AG08396 (cell line): ENCODE measurements at places on chromosomes 3 and 15.

DNA sequence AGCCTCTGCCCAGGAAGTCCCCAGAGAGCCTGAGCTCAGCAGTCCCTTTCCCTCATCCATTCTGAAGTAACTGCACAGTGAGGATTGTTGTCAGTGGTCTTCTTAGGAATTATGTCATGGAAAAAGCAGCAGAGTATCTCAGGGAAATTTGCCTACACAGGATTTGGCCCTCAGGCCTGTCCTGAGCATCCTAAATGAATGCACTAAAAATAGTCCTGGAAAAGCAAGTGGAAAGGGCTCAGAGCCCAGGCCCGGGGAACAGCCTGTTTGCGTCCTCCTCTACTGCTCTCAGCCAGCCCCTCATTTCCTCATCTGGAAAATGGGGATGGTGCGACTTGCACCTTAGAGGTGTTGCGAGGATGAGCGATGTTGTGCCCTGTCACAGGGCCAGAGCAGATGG, 21.6 kb downstream of the LYSMD4 start:
- no peak for DNase-seq

DNA sequence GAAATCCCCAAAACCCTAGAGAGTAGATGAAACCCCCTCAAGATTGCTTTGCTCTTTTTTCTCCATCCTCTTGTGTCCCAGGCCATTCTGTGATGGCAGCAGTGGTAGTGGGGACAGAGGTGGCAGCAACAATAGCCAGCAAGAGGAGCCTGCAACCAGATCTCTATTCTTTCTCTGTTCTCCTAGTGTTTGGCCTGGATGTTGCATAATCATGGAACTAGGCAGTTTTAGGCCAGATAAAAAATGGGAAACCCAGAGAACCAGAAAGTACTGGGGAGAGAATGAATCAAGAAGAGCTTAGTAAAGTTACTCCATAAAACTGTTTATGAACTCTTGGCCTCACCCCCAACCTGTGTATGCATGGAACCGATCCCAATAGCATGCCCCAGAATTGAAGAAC, 52.3 kb downstream of the CTNNB1 start:
- DNase-seq: no peak

DNA sequence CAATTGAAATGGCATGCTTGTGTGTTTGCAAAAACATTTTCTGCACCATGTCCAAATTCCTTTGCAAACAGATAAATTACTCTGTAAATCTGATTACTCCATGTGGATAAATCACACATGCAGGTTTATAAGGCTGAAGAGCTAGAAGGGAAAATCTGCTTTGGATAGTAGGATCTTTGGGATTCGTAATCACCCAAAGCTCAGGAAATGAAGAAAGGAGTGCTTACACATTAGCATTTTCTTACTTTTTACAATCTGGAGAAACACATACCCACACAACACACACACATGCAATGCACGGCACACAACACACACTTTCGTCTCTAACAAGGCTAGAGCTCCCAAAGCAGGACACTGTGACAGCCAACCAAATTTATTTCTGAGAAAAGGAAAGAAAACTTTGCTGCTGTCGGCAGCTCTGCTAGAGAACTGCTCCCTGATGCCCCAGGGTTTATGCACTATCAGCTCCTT, 2.1 kb downstream of the LSAMP start:
- no peak for DNase-seq

GRCh38 chr3:13647298-13648059, 98.6 kb downstream of the FBLN2 start:
- peak; percentile 82 for DNase-seq

DNA sequence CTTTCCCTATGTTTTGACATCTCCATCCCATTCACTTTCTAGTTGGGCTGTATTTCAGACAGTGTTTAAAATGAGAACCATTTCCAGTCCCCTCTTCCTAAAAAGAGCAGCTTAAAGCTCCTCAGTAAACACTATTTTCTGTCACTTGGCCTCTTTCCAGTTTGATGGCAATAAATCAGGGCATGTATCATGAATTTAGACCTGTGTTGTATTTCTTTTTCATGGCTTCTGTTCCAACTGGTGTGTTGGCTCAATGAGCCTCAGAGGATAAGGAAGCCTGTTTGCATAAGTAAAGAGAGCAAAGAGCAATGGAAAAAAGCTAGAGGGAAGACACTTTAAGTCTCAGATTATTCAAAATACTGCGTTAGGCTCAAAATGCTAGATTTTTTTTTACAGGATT, 7.2 kb downstream of the CCDC80 start:
- DNase-seq: no peak

DNA sequence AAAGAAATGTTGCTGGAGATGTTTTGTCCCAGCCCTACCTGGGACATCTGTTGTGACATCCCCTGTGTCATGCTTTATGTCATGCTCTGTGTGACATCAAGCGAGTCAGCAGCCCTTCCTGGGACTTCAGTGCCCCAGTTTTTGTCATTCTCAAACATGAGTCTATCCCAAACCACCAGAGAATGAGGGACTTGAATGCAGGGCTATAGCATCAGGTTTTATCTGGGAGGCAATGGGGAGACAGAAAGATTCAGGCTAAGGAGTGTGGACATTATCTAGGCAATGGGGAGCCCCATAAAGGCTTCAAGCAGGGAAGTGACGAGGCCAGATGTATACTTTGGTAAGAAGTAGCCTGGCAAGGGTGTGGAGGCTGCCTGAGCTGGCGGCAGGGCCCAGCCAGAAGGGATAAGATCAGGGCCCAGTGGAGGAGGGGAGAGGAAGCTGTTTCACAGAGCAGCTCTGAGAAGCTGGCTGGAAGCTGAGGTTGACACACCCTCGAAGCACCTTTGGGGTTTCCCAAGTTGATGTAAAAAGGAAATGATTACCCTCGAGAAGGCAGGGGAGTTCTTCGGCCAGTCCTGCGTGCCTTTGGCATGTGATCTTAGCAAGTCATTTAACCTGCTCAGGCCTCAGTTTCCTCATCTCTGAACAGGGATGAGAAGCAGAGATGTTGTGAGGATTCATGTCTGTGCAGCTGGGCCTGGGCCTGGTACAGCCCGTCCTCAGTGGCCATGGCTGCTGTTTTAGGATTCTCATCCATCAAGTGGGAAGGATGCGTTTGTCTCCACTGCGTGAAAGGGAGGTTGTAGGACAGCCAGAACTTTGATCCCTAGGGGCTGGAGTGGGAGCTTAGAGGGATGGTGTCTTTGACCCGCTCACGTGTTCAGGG, 34.3 kb downstream of the IRAK2 start:
- DNase-seq: no peak

GRCh38 chr3:153855772-153856171, 265.4 kb upstream of the ARHGEF26 start:
- no peak for DNase-seq

GRCh38 chr3:160400702-160401150, 1.3 kb downstream of the SMC4 start:
- peak; percentile 27 for DNase-seq

- no peak for DNase-seq
Observed at GRCh38 chr15:61524545-61524944, 295.4 kb upstream of the RORA start.

DNA sequence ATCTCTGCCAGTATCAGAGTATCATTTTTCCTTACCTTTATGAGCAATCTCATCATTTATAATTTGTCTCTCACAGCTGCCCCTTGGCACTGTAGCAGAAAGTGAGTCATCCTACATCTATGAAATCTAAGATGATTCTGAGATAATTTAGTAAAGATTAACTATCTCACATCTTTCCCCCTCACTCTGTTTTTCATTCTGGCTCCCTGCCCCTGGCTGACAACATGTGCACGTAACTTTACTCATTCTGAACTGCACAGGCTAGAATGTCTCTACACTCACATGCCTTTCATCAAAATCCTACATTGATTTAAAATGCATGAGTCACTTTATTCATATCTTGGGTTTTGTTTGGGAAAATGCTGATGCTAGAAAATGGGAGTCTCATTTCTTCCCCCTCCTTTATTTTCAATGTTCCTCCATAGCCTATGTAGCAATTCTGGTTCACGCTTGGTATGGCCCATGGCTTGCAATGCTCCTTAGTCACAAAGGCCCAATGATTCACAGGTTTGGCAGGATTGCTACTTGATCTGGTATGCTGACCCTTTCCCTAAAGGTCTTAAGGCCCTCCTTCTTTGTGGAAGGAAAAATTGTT, 838.5 kb downstream of the TUSC7 start:
- peak; percentile 36 for DNase-seq

DNA sequence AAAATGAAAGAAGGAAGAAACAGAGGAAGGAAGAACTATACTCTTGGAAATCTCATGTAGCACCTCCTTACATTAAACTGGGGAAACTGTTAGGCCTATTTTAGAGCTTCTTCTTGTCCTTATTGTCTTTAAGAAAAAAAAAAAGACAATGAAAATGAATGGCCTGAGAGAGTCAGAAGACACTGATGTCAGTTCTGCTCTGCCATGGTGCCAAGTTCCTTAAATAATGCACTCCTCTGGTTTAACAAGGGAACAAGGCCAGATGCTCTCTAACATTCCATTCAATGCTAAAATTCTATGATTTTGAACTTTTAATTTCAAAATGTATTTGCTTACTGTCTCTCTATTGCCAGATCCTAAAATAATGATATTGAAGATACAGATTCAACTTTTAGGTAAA, 4.4 kb upstream of the MBNL1 start:
- no peak for DNase-seq

GRCh38 chr3:106810300-106810875, 566.9 kb upstream of the CCDC54 start:
- DNase-seq: no peak

GRCh38 chr3:190968616-190969015, 106.1 kb upstream of the GMNC start:
- no peak for DNase-seq

GRCh38 chr3:141644931-141645330, 93.2 kb upstream of the RNF7 start:
- DNase-seq: peak; percentile 61

DNA sequence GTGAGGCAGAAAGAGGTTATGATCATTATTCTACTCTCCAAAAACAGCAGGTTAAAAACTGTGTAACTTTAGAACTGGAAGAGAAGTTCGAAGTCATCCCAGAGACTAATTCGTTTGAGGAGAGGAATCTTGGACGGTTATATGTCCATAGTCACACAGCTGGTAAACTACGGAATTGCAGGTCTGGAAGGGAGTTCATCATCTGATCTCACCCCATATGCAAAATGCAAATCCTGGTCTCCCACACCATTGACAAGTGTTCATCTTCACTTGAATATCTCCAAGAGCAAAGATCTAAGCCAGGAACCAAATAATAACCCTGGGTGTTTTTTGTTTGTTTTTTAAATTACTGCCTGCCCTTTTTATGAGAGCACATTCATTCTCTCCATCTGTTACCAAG, 53.1 kb downstream of the FAM98B start:
- DNase-seq: no peak

DNA sequence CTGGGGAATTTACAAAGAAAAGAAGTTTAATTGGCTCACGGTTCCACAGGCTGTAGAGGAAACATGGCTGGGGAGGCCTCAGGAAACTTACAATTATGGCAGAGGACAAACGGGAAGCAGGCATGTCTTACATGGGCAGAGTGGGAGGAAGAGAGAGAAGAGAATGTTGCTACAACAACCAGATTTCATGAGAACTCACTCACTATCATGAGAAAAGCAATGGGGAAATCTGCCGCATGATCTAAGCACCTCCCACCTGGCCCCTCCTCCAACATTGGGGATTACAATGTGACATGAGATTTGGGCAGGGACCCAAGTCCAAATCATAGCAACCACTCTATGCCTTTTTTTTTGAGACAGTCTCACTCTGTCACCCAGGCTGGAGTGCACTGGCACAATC, 28.8 kb downstream of the PCNP start:
- DNase-seq: no peak

GRCh38 chr15:50098545-50098944, 20.5 kb downstream of the ATP8B4 start:
- no peak for DNase-seq

- DNase-seq: no peak
Observed at GRCh38 chr3:73068419-73068818, 7.0 kb downstream of the EBLN2 start.

DNA sequence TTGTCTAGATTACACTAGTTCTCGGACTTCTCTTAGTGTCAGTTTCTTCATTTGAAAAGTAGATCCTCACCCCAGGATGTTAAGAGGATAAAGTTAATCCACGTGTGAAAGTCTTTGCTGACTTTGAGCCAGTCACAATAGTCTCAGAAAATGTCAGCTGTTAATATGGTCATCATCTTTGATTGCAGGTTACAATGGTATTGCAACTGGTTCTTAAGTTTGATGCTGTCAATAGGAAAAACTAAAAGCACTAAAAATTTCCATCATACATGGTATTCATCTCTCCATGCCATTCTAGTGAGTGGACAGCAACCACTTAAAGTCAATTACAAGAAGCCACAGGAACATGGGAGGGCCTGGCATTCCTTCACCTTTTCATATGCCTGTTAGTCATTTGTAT, 192.3 kb downstream of the TAFA4 start:
- no peak for DNase-seq

GRCh38 chr3:147572970-147573340, 163.8 kb downstream of the ZIC1 start:
- no peak for DNase-seq

DNA sequence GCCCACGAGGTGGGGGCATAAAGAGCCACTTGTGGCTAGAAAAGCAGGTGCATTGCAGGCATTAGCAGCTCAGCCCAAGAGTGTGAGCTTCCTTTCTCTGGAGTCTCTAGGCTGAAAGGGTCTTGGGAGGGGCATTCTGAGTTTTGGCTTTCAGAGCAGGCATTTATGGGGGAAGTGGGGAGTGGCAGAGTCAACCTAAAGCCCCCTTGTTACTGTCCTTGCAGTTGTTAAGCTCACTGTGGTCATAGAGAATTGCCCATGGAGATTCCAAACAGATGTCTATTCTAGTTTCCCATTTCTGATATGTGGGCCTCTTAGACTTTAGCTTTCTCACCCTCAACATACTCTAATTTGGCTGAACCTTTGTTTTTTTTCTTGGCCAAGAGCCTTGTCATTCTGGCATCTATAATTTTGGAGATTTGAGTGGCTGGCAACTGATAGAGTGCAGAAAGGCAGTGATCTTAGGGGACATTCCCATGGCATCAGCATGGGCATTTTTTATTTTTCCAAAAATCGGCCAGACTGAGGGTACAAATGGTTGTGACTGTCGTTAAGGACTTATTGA, 217.9 kb downstream of the THSD4 start:
- no peak for DNase-seq
